ENCODE measurements at places on chromosomes 5 and 9. TPM values are rescaled to one million over a fixed set of nuclear protein-coding genes. Genes with fewer than 3 reads are reported as not detected.

SLC34A1 gene
- total RNA-seq: not detected

HK3 gene
- 0.31 TPM for total RNA-seq

PCDHGB4 gene
- 92.9 TPM for total RNA-seq

PRLR gene
- 0.32 TPM for total RNA-seq

PNPLA7 gene
- total RNA-seq: 0.16 TPM

- ATAC-seq: no peak
Observed at GRCh38 chr5:115575167-115576070, 26.9 kb downstream of the TICAM2 start.

DNA sequence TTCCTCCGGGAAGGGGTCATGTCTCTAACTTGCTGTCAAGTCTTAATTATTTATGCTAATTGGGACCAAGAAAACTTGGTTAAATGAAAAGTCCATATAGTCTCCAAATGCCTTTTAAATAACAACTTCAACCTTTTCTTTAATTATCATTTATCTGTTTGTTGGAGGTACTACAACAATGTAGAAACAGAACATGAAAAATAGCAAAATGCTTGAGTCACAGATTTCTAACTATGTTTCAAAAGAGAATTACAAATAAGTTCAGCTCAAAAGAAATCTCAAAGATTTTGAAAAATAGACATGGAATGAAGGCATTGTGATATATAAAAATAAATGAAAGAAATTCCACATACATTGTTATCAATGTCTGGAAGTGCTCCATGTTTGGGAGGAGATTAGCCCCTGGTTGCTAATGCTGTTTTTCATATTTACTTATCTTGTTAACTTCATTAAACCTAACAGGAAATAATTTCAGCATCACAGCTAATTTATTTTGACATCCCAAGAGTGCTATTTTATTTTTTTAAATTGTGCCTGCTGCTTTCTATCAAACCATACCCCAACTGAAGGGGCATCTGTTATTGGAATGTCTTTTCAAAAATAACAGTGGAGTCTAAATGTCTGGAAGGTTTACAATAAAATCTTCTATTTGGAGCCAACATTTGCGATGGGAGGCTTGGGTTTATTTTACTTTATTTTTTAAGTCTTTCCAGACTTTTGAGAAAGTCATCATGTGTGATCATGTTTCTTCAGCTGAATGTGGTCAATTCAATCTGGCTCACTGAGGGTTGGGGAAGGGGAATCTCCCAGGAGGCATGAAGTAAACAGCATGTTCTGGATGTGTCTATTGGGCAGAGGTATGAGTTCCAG lies 53.1 kb upstream of the ANKRD55 start:
- no peak for ATAC-seq

GRCh38 chr5:40813698-40814281 lies 15.6 kb upstream of the PRKAA1 start:
- no peak for ATAC-seq

DNA sequence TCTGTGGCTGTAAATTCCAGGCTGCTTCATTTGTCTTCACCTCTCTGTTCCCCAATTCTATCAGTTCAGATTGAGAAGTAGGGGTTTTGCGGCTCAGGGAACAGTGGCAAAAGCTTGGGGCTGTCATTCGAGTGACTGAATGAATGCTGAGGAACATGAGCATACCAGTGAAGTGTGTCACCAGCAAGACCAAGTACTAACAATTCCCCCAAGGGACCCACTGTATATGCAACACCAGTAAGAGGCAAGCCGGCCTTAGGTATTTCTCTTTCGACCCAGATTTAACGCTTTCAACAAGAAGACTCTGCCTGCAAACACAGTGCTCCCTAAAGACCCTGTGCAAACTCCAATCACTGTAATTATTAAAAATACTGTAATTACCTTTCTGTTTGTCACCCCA lies 25.8 kb downstream of the KLHL3 start:
- ATAC-seq: no peak

DNA sequence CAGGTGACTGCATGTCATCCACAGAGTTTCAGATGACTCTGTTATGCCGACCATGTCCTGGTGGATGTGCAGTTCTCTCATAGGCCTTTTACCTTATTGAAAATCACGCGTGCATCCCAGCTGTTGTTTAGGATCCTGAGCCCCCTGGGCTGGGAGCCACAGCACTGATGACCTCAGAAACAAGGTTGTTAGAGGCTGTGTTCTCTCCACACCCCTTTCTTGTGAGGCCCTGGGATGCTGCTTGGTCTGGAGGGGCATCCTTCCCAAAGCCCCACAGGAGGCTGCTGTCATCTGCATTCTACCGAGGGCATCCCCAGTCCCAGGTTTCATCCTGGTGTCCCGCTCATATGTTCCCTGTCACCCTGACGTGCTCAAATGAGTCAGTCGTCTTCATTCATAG lies 76.5 kb upstream of the IRX4 start:
- no peak for ATAC-seq

BRD8 gene
- 76.8 TPM for total RNA-seq

DNA sequence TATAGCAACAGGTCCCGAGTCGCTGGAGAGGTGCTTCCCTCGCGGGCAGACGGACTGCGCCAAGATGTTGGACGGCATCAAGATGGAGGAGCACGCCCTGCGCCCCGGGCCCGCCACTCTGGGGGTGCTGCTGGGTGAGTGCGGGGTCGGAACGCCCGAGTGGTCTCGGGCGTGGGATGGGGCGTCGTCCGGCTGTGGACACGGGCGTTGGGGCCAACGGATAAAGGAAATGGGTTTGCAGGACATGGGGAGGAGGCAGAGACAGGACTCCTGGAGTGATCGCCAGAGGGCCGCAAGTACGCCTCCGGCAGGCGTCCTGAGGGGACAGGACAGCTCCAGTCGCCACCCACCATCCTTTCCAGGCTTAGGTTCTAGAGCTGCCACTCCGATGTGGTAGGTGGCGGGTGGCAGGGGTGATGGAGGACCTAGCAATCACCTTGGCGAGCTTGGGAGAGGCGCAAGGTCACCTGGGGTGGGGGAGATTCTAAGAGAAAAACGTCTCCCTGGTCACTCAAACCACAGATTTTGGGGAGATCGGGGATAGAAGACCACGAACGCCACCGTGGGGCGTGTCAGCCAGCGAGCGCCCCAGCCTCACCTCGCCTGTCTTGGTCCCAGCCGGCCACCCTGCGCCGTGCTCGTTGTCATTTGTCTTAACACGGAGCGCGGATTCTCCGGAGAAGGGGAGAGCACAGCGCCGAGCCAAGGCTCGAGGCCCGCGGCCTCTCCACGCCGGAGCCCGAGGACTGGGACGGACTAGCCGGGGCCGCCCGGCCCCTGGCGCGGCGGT lies 922 bp downstream of the LMX1B start:
- no peak for ATAC-seq

DNA sequence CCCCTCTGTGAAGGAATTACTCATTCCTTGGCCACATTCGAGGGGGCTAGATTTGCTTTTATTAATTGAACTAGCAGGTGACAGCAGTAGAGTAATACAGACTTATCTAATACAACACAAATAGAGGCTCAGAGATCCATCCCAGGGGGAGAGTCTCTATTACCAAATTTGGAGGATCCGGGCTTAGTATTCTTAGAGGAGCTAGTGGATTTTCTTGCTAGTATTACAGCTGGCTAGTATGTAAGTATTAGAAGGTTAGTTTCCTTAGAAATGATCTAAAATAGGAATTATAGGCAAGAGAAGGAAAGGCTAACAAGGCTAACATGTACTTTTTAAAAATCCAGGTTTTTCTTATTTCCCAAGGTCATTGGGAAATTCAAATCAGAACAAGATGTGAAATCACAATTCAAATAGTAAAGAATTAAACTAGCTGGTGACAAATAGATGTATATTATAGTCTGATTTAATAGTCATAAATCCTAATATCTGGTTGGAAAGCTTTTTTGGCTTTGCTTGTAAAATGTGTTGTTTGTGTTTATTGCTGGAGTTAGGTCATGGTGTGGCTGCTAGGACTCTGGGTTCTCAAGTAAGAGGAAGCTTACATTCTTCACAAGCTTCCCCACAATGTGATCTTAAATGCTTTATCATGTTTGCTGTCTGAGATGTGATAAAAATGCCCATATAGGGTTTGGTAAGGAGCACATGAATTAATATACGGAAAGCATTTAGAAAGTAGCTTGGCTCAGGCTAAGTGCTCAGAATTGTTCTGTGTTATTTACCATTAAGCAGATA lies 160.4 kb upstream of the MPDZ start:
- ATAC-seq: no peak

DNA sequence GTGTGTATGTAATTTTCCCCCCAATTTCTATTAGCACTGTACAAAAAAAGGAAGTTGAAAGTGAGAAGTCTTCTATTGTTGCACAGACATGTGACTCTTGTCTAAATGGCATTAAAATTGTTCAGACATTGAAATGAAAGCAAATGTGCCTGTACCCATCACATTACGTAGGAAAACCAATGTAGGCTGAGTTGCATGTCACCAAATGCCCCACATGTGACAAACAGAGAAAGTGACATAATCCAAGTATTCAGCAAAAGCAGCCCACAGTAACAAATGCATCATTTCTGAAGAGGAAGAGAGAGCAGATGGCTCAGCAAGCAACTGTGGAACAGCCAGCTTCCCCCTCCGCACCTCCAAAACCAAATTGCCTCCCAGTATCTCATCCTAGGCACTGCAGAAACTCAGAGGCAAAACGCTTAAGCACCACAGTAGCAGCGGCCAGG lies 161.5 kb upstream of the NR4A3 start:
- no peak for ATAC-seq

GRCh38 chr9:10562581-10563343 lies 50.0 kb downstream of the PTPRD start:
- ATAC-seq: no peak

- ATAC-seq: peak; percentile 20
Observed at GRCh38 chr5:150498501-150498900, 9.4 kb upstream of the NDST1 start.

- no peak for ATAC-seq
Observed at GRCh38 chr9:89841456-89841855, 236.6 kb downstream of the GADD45G start.

- no peak for ATAC-seq
Observed at GRCh38 chr5:23473915-23474314, 33.5 kb upstream of the PRDM9 start.

GRCh38 chr9:112755016-112755427 lies 4.5 kb downstream of the SNX30 start:
- no peak for ATAC-seq
